ENCODE measurements at places on chromosomes 16 and 17. TPM values are rescaled to one million over a fixed set of nuclear protein-coding genes. Genes with fewer than 3 reads are reported as not detected.

Gene RANBP10
- 25.7 TPM for total RNA-seq

Gene RNF166
- 45.0 TPM for total RNA-seq

Gene MT3
- total RNA-seq, result 1.9 TPM

Gene PRDM7
- total RNA-seq, result not detected

Gene CCDC92B
- total RNA-seq, result 0.23 TPM

GRCh38 chr17:38853292-38854219, at the start of gene RPL23:
Gene RPL23, minus strand, starts transcription at chr17:38853721. Its CDS starts 11 bp downstream, at chr17:38853710.
- H3K27me3 ChIP-seq, result no peaks in the 10 kb centered on the region
- peak within 1 kb of the TSS; percentile 99 for H3K4me3 ChIP-seq
- peaks cover 51% of the 10 kb centered on the region for H3K36me3 ChIP-seq

DNA sequence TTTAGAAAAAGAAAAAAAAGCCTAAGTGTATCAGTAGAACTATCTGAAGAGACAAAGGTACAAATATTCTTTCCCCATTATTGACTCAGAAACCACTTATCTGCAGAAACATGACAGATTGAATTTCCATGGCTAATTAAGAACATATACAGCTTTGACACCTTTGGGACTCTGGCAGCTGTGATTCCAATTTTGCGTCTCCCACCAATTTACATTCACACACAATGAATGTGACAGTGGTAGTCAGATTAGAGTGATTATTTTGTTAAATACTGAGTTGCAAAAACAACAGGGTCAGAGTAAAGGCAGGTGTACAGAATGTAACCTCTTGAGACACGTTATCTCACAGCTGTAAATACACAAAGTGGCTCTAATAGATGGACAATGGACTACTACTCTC, 5.3 kb upstream of the PPM1D start:
- peaks cover 14% of the 10 kb centered on the region for H3K4me1 ChIP-seq
- H3K27ac ChIP-seq, result no peak overlapping the region
- no peak overlapping the region for H3K4me3 ChIP-seq
- H3K36me3 ChIP-seq, result no peaks in the 10 kb centered on the region
- peaks cover 9% of the 10 kb centered on the region for H3K27me3 ChIP-seq

DNA sequence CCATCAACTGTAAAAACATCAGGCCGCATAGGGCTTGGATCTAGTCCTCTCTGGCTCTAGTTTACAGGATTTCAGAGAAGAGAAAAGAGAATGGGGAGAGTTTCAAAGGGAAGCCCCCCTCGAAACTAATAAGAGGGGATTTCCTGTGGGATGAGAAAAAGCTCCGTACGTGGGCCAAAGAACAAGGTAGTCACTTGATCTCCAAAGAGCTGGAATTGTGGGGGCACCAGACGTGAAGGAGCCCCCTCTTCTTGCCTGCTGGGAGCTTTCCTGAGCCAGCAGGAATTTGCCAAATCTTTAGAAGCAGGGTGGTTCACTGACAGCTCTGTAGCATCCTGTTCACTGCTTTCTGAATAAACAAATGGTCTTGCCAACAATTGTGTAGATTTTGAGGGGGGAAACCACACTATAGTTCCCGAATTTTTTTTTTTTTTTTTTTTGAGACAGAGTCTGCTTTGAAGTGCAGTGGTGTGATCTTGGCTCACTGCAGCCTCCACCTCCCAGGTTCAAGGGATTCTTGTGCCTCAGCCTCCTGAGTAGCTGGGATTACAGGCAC, 7.0 kb upstream of the TMIGD1 start:
- DNase-seq, result no peak
- H3K27me3 ChIP-seq, result peaks cover 3% of the 10 kb centered on the region
- H3K36me3 ChIP-seq, result peaks cover 2% of the 10 kb centered on the region
- H3K4me1 ChIP-seq, result peaks cover 25% of the 10 kb centered on the region
- no peak overlapping the region for H3K4me3 ChIP-seq

- no peak overlapping the region for H3K27ac ChIP-seq
- H3K36me3 ChIP-seq, result peaks cover 9% of the 10 kb centered on the region
- H3K27me3 ChIP-seq, result peaks cover 2% of the 10 kb centered on the region
- no peak overlapping the region for H3K4me3 ChIP-seq
Observed at GRCh38 chr16:17301593-17302135, 169.1 kb downstream of the XYLT1 start.

DNA sequence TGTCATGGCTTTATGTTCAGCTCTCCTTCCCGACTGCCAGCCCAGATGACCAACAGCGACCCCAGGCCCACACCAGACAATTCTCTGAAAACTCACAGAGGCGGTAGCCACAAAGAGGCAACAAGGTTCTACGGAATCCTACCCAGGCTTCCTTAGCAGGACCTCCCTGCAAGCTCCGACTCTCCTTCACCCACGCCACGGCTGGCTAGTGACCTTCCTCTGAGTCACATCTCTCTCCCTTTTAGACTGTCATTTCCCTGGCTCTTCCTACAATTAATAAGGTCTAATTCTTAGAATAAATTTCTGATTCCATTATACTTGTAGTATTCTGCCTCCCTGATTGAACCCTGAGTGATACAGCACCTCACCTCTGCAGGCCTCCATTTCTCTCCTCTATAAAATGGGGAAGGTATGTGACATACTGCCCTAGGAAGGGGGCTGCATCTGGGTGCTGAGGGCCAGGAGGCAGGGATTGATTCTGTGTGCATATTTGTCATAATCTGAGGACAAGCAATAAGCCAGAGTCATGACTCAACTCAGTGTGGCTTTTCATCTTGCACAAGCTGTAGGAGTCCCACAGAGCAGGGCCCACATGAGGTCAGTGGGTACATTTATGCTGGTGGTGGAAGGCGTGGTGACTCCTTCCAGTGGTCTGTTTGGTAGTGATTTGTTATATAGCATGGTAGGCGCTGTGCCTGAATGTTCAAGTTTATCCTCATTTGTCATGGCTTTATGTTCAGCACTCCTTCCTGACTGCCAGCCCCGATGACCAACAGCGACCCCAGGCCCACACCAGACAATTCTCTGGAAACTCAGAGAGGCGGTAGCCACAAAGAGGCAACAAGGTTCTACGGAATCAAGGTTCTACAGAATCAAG, 46.2 kb downstream of the SMPD3 start:
- no peak for DNase-seq
- H3K4me1 ChIP-seq, result peaks cover 13% of the 10 kb centered on the region
- H3K27me3 ChIP-seq, result peaks cover 10% of the 10 kb centered on the region
- H3K36me3 ChIP-seq, result no peaks in the 10 kb centered on the region

DNA sequence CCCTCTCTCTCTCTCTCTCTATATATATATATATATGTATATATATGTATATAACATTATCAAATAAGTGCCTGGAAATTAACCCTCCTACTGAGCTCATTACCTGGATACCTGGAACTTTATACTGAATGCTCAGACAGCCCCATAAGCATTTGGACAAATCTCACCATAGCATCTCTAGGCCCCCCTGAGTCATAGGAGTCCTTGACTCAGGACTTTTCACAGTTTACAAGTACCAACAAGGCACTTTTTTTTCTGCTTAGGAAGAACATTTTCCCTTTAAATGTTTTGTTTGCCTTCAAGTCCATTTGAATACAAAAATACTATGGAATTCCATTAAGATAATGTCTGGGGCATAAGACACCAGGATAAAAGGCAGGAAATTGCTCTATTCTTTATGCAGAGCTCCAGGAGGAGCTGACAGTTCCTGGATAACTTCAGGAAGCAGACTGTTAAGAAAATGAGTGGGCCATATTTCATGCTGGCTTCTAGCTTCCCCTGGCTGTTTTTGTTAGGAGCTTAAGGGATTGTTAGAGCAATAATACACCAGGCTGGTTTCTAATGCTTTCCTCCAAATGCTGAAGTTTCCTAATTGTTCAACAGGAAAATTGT, 171.7 kb upstream of the ASIC2 start:
- no peaks in the 10 kb centered on the region for H3K36me3 ChIP-seq
- peaks cover 4% of the 10 kb centered on the region for H3K27me3 ChIP-seq
- no peaks in the 10 kb centered on the region for H3K4me1 ChIP-seq
- no peak for DNase-seq
- no peak overlapping the region for H3K4me3 ChIP-seq

GRCh38 chr16:54027995-54028394, 258.6 kb downstream of the IRX3 start:
- DNase-seq, result no peak
- H3K4me1 ChIP-seq, result no peaks in the 10 kb centered on the region
- no peak overlapping the region for H3K27ac ChIP-seq
- H3K27me3 ChIP-seq, result no peaks in the 10 kb centered on the region

DNA sequence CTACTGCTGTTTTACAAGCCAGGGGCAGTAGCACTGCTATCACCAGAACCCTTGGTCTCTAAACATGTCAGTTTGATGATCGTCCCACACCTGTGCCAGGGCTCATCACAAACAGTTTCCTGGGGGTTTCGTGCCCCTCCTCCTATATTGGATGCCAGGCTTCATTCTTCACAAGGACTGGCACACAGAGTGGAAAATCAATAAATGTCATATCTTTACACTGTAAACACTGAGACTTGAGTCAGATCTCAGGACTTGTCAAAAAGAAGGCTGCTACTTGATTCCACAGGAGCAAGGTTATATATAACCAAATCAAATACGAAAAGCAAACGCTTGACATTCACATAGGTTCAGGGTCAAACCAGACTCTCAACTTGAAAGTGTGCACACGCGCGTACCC, 39.3 kb upstream of the CLEC18B start:
- no peaks in the 10 kb centered on the region for H3K27me3 ChIP-seq
- no peak overlapping the region for H3K27ac ChIP-seq
- H3K4me1 ChIP-seq, result peaks cover under 1% of the 10 kb centered on the region

- peaks cover 21% of the 10 kb centered on the region for H3K27me3 ChIP-seq
- H3K27ac ChIP-seq, result no peak overlapping the region
- DNase-seq, result no peak
- H3K4me3 ChIP-seq, result no peak overlapping the region
- peaks cover 38% of the 10 kb centered on the region for H3K4me1 ChIP-seq
- H3K36me3 ChIP-seq, result peaks cover 6% of the 10 kb centered on the region
Observed at GRCh38 chr17:65265276-65265675, 128.1 kb downstream of the RGS9 start.

DNA sequence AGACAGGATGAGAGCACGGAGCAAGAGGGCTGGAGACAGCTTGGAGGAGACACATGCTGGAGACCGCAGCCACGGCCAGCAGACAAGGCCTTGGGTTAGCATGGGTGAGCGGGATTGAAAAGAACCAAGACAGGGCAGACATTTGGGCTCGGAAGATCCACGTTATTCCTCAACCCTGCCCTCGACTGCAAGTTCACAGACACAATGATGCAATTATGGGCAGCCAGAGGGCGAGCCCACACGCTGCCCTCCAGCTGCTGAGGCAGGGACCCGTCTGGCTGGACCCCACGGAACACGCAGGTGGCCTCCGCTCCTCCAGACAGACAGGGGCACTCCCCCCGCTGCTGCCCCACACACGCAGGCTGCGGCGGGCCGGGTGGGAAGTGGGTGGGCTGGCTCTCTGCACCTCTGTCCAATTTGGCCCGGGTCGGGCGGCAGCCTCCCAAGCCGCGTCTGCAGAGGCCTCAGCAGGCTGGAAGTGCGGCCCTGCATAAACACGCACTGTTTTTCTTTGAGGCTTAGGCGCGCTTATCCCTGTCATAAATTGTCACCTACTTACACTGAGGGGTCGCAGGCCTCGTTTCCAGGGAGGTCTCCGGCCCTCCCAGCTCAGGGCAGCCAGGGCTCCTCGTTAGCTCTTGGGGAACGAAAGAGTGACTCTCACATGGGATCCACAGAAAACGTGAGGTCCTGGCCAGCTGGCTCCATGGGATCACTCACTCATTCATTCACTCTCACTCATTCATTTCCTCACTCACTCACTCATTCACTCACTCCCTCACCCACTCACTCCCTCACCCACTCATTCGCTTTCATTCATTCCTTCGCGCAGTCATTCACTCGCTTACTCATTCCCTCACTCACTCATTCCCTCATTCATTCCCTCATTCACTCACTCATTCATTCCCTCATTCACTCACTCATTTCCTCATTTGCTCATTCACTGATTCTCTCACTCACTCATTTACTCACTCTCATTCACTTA, 303.9 kb downstream of the C16orf95 start:
- H3K4me1 ChIP-seq, result no peaks in the 10 kb centered on the region
- peaks cover 11% of the 10 kb centered on the region for H3K27me3 ChIP-seq

- no peaks in the 10 kb centered on the region for H3K4me1 ChIP-seq
- no peak overlapping the region for H3K27ac ChIP-seq
- no peak overlapping the region for H3K4me3 ChIP-seq
- peaks cover 20% of the 10 kb centered on the region for H3K27me3 ChIP-seq
- no peaks in the 10 kb centered on the region for H3K36me3 ChIP-seq
Observed at GRCh38 chr17:58538811-58539409, 24.5 kb upstream of the MTMR4 start.

DNA sequence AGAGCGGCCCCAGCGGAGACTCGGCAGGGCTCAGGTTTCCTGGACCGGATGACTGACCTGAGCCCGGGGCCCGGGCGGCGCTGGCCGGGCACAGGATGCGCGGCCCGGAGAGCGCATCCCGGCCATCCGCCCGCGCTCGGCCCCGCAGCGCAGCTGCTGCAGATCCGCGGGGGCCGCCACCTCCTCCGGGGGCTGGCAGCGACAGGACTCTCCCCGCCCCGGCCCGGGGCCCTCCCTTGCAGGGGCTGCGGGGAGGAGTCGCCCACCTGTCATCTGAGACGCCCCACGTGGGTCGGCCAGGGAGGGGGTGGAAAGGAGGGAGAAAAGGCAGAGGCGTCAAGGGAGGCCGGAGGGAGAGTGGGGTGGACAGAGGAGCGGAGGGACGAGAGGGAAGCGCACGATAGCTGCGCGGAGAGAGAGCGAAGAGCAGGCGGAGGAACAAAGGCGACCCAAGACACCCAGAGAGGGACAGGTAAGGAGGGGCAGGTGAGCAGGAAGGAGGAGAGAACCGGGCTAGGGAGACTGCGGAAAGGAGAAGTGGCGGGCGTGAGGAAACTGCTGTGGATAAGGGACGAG, 471 bp upstream of the PRKAR1A start:
- peaks cover 66% of the 10 kb centered on the region for H3K4me1 ChIP-seq
- peak; percentile 58 for DNase-seq
- H3K27ac ChIP-seq, result peak overlapping the region; percentile 98
- H3K36me3 ChIP-seq, result peaks cover 24% of the 10 kb centered on the region

DNA sequence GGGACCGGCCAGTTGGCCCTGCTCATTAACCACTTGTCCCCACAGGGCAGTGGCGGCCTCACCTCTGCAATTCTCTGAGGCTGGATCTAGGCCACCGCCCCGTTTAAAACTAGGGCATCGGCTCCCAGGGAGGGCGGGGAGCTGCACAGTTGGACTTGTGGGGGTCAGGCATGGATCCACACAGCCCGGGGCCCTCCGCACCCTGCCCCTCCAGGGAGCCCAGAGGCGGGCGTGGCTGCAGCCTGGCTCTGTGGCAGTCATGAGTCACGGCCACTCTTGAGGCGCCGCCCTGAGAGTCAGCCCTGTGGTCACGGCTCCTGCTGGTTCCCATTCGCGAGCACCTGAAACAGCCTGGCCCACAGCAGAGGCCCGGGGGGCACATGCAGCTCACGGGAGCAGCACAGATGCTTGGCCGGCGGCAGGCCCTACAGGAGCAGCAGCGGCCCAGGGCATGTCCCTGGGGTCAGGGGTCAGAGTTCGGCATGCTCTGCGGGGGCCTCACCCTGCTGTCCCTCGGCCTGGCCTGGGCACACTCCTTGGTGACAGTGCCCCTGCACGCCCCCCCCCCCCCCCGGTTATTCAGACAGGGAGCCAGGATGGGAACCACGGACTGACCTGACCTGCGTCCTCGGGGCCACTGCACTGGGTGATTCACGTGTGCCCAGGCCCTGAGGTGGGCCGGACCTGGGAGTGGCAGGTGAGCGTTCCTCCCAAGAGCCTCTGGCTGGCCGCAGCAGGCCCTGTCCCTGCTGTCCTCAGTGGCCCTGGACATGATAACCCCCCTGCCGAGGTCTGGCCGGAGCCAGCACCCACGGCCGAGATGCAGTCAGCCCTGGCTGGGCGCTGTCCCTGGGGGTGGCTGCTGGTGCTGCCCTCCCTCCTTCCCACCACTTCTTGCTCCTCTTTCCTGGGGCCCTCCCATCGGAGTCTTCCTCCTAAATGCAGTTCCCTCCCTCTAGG, 8.2 kb downstream of the CAPN15 start:
- no peak overlapping the region for H3K4me3 ChIP-seq
- no peak overlapping the region for H3K27ac ChIP-seq
- H3K4me1 ChIP-seq, result no peaks in the 10 kb centered on the region
- H3K27me3 ChIP-seq, result no peaks in the 10 kb centered on the region
- H3K36me3 ChIP-seq, result peaks cover 4% of the 10 kb centered on the region
